GM04503 (cell line): ENCODE measurements at places on chromosomes 6 and 20.

- no peak for DNase-seq
These were observed 217.0 kb downstream of the HAO1 start for GRCh38 chr20:7723284-7723683.

GRCh38 chr20:32140603-32141002 lies 31.1 kb downstream of the TM9SF4 start:
- no peak for DNase-seq

GRCh38 chr6:79438030-79438429 lies 99.2 kb downstream of the LCA5 start:
- no peak for DNase-seq

- DNase-seq: no peak
These were observed 5.2 kb downstream of the MDC1 start for GRCh38 chr6:30711758-30712380.

GRCh38 chr20:48052475-48052835 lies 267.2 kb upstream of the SULF2 start:
- no peak for DNase-seq
